Stimulated activated CD8-positive, alpha-beta memory T cell treated with anti-CD3 and anti-CD28 coated beads, Interleukin-4, amount 100 ng/mL, for 48 hours (primary cell): ENCODE measurements at places on chromosomes 3 and 15.

GRCh38 chr3:29140666-29141065, 140.2 kb upstream of the RBMS3 start:
- no peak for DNase-seq

- DNase-seq: no peak
Observed at GRCh38 chr3:53566461-53567145, 72.2 kb downstream of the CACNA1D start.

DNA sequence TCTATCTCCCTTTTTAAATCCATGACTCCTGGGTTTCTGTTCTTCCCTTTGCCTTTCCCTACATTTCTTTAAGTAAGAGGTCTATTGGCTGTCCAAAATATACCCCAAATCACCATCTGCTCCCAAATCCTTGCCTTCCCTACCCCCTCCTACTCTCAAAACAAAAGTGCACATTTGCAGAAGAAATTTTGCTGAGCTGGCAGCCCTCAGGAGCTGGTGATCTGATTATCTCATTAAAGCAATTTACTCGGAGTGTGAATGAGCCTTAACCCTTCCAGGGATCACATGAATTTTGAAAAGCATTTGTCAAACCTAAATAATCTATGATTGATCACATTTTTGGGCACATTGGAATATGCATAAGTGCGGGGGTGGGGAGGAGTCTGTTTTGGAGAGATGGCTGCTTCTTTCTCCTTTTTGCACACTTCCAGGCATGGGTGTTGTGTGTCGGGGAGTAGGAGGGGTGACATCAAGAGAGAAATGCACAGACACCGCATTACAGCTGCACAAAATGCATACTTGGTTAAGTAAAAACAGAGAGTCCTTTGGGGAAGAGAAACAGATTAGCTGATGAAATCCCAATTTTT, 892.6 kb downstream of the TUSC7 start:
- no peak for DNase-seq

- no peak for DNase-seq
Observed at GRCh38 chr3:164687902-164688301, 390.4 kb downstream of the SI start.

DNA sequence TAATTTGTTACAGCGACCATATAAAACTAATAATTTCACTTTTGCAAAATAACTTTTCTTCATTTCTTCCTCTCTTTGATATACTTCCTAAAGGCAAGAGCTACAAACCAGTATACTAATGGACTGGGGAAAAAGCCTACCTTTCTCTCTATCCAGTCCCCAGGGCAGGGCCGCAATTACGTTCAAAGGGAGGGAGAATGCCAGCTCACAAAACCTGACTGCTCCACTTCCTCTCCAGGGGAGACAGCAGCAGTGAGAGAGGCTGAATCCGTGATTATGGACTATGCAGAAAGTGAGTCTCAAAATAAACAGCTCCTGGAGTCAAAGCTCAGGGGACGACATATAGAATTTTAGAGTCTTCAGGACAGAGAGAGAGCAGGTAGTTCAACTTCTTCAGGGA, 126.9 kb upstream of the HES1 start:
- no peak for DNase-seq

GRCh38 chr3:175224051-175224450, 364.9 kb downstream of the NAALADL2 start:
- no peak for DNase-seq

- no peak for DNase-seq
Observed at GRCh38 chr3:195802795-195803194, 8.9 kb downstream of the MUC4 start.

GRCh38 chr15:23370578-23370977, 16.0 kb downstream of the GOLGA8S start:
- DNase-seq: no peak

DNA sequence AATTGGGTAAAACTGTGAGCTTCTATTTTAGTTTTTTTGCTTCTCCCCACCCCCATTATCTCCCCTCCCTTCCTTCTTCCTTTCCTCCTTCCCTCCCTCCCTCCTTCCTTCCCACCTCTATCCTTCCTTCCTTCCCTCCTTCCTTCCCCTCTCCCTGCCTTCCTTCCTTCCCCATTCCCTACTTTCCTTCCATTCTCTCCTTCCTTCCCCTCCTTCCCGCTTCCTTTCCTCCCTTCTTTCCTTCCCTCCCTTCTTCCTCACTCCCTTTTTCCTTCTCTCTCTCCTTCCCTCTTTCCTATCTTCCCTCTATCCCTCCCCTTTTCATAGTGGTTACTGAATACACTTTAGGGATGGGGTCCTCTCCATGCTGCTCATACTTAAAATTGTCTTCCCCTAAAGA, 40.4 kb upstream of the C3orf22 start:
- no peak for DNase-seq
